ENCODE measurements at places on chromosomes 4 and X.

GRCh38 chrX:130120746-130121504 lies 10.6 kb upstream of the ELF4 start:
- peak; percentile 54 for DNase-seq

DNA sequence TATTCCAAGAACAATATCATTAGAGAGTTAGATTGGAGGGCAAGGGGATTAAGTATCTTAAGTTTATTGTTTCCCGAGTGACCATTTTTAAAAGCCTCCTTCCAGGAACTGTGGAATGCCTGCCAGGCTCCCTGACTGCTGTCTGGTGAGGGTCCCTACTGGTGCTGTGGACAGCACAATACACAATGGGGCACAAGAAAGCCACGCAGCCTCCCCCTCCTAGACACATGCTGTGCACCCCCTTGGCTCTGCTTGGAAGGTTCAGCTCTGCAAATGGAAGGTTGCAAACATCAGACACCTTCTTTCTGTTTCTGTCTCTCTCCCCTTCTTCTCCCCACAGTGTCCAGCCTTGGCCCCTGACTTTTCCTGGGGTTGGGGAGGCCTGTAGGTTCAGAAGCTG lies 153.2 kb downstream of the SHROOM3 start:
- DNase-seq: no peak

- no peak for DNase-seq
Observed at GRCh38 chrX:70175338-70175737, 1.9 kb upstream of the DGAT2L6 start.

GRCh38 chrX:103656617-103657016 lies 27.8 kb downstream of the TCEAL1 start:
- no peak for DNase-seq

- DNase-seq: no peak
Observed at GRCh38 chrX:107293056-107293455, 86.6 kb downstream of the DNAAF6 start.

DNA sequence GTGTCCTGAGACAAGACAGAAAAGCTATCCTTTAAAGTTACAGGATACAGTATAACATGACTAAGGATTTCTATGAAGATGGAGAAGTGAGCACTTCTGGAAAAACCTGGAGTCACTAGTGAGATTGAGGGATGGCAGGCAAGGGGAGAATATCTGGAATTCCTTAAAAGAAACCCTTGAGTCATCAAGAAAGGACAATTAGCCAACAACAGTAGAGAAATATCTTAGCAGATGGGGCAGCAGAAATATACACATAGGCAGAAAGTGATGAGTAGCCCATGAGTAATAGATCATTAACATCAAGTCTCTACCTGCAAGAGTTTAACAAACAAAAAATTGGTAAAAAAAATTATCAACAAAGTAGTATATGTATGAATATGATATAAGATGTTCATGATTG lies 858.8 kb upstream of the FRG1 start:
- DNase-seq: no peak

- DNase-seq: no peak
Observed at GRCh38 chr4:89757154-89757719, 79.7 kb downstream of the SNCA start.

DNA sequence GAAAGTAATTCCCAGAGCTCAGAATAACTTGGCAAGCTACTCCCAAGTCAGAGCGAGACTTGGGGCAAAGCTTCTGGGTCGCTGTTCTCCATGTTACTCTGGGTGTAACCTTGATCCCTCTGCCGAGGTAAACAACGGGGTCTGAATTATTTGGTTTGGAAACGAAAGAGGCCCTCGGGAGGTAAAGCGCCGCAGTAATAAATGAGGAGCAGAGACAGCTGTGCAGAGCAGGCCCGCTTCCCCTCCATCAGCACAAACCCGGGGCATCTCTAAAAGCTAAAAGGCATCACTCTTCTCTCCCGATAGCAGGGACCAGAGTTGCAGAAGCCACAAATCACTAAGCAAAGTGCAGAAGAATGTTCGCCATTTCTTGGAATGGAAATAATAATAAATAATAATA lies 561.5 kb downstream of the BCOR start:
- no peak for DNase-seq

Measured in activated T-helper 2 cell treated with anti-CD3 and anti-CD28 coated beads, Interferon-gamma antibody, Interleukin-2, Interleukin-4, amounts not matched to agents 10 μg/mL and 5 μg/mL and 100 μg/mL, durations not matched to agents 14 hours and 24 hours and 36 hours (primary cell).